ENCODE measurements at places on chromosomes 5 and 9.

DNA sequence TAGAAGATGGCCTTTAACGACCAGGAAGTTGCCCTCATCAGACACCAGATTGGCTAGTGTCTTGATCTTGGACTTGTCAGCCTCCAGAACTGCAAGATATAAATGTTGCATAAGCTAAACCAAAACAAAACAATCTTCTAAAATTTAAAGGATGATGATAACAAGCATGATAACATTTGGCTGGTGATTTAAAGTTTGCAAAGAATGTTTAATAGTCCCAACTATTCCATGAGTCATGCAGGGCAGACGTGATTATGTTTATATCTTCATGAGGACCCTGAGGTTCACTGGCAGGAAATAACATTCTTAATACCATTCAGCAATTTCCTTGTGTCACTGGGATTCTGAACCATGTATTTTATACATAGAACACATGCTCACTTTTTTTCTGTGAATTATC lies 319.8 kb downstream of the HCN1 start:
- no peak for DNase-seq

DNA sequence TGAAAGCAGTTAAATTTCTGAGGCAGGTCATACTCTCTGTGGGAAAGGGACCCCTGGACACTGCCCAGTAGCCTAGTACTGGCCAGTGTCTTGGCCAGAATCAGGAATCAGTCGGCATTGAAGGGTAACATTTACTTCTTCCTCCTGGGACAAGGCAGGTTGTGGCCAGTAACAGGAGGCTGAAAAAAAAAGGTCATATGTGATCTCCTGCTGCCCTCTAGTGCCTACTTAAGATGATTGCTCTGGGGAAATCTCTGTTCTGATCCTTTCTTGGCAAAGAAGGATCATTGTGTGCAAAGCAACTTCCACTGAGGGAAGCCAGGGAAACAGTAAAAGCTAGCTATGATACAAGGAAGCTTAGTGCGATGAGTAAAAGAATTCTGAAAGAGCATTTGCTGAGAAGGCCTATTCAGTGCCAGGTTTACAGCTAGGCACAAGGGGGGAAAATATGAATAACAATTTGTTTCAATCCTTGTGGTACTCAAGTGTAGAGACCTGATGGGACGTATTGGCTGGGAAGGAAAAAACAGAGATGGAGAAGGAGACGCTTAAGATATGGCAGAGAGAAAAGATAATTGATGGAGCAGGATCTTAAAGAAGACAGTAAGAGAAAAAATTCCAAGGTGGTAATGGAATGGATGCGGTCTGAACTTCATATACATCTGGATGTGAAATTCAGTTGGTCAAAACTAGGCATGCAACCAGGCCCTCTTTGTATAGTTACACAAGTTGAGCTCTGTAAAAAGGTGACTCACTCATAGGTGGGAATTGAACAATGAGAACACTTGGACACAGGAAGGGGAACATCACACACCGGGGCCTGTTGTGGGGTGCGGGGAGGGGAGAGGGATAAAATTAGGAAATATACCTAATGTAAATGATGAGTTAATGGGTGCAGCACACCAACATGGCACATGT lies 25.8 kb upstream of the TRIM32 start:
- DNase-seq, result peak; percentile 24

- DNase-seq, result no peak
Observed at GRCh38 chr9:115880221-115880885, 273.2 kb upstream of the PAPPA start.

- no peak for DNase-seq
Observed at GRCh38 chr9:129401623-129402370, 219.1 kb downstream of the C9orf50 start.

- DNase-seq, result no peak
Observed at GRCh38 chr5:10334831-10335230, 18.7 kb upstream of the MARCHF6 start.

GRCh38 chr9:114798780-114799427 lies 6.9 kb downstream of the TNFSF15 start:
- no peak for DNase-seq

DNA sequence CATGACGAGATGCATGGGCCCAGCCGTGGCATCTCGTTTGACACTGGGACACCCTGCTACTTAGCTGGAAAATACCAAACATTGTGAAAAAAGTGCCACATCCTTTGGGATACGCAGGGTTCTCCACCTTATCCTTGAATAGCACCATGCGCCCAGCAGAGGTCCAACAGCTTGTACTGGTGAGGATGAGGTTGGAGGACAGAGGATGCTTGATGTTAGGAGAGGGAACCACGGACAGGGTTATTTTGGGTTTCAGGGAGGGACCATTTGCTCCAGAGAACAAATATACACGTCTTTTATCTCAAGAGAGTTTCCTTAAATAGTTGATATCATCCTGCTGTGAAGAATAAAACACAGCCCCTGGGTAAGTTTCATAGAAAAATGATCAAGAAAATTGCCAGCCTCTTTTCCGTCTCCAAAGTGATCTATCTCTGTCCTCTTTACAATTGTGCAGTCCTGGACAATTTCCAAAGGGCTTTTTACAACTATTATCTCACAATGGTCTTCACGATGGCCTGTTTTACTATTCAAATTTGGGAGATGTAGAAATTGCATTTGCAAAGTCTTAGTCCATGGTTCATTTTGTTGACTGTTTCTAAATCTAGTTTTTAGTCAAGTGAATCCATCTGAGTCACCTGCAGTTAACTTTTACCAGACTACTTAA lies 19.9 kb upstream of the FRRS1L start:
- DNase-seq, result no peak

DNA sequence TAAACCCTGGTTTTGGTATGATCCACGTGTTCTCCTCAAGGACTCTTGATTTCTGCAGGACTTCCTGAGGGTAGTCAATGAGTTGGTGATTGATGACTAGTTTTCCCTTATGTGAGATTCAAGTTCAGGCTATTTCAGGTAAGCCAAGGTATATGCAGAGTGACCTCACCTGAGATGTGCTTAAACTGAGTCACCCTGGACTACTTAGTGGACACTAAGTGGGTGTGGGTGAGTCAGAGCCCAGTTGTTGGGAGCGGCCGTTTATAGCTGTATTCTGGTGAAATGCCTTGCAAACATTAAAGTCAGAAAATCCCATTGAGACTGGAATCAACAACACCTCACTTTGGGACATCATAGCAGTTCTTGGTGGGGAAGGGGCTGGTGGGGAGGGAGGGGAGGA lies 62.9 kb downstream of the SLC28A3 start:
- no peak for DNase-seq

- DNase-seq, result no peak
Observed at GRCh38 chr5:141559461-141559860, 59.3 kb downstream of the DIAPH1 start.

DNA sequence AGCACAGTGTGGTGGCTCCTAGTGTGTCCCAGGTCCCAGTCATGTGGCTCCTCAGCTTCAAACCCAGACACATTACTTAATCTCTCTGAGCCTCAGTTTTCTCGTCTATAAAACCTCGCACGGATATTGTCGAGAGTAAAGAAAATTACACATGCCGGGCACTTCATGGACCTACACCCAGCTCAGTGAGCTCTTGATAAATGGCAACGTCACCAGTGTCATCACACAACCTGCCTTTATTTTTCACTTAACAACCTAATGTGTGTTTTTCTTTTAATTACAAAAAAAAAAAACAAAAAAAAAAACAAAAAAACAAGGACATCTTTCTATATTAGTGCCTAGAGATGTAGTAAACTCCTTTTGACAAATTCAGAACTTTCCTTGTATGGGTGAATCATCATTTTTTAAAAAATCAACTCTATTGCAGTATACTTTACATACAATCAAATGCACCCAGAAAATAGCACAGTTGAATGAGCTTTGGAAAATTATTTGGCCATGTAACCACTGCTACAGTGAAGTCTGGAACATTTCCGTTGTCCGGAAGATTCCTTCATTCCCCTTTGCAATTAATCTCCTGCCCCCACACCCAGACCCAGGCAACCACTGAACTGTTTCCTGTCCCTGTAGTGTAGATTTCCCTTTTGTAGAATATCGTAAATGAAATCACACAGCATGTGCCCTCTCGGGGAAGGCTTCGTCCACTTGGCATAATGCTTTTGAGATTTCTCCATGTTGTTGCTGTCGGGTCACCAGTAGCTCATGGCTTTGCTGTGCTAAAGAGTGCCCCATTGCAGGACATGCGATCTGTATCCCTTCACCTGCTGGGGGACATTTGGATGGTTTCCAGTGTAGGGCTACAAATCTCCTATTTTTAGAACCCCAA lies 100.4 kb upstream of the LARP1 start:
- DNase-seq, result no peak

DNA sequence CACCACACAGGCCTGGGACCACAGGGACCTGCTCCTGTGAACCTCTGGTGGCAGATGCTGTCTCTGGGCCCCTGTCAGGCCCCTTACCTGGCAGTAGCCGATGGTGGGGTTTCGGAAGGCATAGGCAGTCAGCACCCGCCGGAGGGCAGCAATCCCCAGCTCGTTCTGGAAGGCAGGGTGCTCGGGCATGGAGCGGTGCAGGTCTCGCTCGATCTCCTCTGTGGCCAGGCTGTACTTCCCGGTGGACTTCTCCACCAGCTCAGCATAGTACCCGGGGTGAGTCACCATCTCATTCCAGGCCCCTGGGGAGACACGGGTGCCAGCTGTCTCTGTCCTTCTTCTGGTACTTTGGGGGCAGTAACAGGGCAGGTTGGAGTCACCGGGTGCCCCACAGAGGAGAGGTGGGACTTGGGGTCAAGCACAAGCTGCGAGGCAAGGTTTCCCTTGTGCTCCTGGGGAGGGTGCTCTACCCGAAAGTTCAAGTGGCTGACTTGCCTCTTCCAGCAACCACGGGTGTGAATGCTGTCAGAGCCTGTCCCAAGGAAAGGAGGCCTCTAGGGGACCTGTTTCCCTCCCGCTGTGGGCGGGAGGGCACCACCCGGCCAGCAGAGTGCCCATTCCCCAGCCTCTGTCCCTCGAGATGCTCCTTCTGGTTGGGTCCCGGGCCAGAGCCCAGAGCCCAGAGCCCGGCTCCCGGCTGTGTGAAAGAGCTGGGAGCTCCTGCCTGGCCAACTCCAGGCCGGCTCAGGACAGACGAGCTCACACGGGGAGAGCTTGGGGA lies 19.8 kb upstream of the MRNIP start:
- DNase-seq, result no peak

GRCh38 chr9:134299068-134299467 lies 27.2 kb upstream of the RXRA start:
- no peak for DNase-seq

DNA sequence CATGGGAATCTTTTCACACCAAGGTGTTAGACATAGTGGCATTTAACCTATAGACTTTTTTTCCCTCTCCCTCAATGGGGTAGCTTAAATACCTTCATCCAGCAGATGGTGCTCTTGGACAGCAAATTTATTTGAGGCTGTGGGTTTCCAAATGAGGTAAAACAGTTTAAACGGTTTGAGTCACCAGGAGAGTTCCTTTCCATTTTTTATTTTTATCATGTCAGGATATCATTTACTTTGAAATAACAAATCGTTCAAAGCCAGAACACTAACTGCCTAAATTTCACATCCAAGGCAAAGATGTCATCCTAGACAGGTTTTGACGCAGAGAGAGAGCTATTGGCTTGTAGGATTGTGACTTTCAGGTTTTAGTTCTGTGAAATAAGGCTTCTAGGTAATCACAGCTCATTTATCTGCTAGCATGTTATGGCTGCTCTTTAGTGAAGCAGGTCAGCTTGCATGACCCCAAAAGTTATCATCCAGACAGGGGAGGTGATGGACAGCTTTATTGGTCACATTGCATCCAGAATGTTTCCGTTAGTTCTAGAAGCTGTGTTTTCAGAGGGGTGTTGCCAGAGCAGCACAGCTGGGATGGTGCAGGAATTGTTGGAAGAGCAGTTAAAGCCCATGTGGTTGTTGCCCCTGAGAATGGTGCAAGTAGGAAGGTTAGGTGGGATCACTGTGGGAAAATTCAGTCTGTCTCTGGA lies 69.8 kb downstream of the KDM4C start:
- DNase-seq, result no peak

- DNase-seq, result no peak
Observed at GRCh38 chr5:155250596-155250995, 237.0 kb downstream of the KIF4B start.

DNA sequence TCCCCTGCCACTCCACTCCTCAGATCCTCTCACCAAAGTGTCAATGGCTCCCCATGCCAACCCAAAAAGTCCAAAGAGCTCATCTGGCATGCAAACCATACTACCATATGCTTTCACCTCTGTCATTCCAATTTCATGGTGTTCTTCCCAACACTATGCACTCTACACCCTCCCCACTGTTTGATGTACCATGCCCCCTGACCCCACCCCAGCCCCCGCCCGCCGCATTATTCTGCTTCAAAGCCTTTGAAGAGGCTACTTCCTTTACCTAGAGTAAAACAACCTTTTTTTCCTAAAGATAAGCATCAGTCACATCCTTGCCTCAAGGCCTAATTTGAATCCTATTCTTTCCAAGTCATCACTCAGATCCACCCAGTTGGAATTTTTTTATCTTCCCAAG lies 226.3 kb downstream of the DEPDC1B start:
- no peak for DNase-seq

- no peak for DNase-seq
Observed at GRCh38 chr9:94740145-94740840, 13.8 kb downstream of the AOPEP start.

DNA sequence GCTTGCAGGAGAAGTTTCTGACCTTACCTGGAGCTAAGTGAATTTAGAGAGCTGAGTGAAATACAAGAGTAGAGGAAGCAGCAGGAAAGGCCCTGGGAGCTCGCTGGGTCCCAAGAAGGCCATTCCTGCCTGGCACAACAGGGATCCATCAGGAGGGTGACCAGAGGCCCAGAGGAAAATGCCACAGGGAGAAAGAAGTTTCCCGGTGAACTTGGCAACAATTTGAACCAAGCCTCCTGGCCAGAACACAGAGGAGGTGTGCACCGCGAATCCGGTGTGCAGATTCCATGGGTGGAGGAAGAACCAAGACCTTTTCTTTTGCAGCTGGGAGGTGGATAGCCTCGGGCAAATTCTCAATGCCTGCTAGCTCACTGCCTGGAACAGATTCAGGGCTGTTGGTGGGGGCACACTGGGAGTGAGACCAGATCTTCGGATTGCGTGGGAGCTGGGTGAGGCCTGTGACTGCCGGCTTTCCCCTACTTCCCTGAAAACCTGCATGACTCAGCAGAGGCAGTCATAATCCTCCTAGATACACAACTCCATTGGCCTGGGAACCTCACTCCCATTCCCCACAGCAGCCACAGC lies 1850.9 kb upstream of the NUDT12 start:
- DNase-seq, result no peak

DNA sequence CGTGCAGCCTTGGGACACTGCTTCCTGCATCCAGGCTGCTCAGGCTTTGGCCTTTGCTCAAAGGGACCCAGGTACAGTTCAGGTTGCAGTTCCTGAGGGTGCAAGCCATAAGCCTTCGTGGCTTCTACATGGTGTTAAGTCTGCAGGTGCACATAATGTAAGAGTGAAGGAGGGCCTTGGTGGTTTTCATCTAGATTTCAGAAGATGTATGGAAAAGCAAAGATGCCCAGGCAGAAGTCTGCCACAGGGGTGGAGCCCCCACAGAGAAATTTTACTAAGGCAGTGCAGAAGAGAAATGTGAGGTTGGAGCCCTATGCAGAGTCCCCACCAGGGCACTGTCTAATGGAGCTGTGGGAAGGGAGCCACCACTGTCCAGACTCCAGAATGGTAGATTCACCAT lies 200.9 kb downstream of the ICE1 start:
- no peak for DNase-seq
